ENCODE measurements at places on chromosomes 4 and X.

DNA sequence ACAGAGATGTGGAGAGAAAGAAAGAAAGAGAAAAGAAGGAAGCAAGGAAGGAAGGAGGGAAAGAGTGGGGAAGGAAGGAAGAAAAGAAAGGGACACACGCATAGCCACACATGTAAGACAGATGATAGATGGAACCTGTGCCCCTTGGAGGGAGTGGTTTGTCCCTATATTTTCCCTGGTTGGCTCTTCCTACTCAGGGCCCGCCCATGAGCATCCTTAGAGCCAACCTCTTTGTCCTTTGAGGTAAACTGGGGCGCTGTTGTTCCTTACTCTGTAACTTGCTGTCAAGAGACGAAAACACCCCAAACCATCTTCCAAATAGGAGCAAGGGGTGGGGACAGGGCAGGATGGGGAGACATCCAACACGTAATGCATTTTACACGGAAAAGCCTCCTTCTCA is 220.9 kb downstream of the MAML3 start:
- no peak for DNase-seq

DNA sequence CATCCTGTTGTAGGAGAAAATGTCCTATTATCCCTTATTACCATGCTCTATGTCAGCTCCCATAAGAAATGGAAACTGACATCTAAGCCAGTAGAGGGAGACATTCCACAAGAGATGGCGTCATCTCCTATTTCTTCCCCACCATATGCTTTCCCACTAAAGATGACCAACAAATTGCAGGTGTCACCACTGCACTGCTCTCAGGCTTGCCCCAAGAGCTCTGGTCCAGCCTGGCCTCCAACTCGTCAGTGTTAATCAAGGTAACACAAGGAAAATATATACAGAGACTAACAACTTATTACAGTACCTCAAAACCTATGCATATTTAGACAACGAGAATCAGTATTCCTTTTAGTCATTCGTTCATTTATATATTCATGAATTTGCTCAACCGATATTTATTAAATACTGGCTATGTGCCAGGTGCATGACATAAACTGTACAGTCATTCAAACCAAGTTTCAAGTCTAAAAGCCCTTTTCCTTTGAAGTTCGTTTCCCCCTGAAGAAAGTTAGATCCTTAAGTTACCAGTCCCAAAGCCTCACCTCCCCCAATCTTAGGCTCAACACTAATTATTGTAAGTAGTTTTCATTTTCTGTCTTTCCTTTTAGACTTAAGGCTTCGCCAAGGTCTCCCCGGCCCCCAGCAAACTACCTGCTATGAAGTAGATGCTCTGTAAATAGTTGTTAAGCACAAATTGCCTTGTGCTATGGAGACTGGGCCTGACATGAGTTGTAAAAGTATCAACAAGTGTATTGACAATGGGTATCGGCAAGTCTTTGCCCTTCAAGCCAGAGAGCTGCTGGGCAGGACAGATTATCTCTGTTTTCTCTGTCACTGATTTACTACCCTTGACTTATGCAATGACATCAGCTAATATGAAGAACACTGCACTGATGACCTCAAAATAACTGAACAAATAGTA is 3.1 kb upstream of the FGB start:
- DNase-seq, result no peak

DNA sequence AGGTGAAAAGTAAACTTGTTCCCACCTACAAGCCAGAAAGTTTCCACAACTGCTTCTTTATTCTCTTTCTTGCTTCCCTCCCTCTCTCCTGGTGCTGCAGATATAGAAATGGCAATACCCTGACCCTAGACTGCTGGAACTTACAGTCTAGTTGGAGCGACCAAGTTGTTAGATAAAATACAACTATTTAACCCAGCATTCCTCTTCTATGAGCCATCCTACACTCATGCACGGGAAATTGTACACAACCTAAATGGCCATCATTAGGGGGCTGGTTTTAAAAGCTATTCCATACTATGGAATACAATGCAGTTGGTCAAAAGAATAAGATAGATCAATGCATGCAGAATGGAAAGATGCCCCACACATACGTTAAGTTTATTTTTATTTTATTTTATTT is 41.1 kb downstream of the PJA1 start:
- no peak for DNase-seq

DNA sequence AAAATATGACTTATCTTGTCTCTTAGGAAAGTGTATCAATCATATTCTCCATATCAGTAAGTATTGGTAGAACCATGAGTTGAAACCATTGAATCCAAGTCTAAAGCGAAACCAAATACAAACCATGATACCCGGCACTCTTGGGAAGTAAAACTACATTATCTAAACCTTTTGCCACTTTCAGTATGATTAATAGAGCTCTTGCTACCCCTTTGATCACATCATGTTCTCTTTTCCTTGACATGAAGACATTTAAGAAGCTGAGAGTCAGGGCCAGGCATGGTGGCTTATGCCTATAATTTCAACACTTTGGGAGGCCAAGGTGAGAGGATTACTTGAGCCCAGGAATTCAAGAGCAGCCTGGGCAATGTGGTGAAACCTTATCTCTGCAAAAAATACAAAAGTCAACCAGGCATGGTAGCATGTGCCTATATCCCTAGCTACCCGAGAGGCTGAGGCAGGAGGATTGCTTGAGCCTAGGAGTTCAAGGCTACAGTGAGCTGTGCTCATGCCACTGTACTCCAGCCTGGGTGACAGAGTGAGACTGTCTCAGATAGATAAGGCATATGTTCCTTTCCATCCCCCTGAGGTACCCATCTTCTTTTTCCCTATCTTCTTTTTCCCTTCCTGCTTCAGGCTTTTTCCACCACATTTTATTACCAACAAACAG is 45.4 kb downstream of the CEP135 start:
- no peak for DNase-seq

GRCh38 chr4:119284876-119285780 is 36.8 kb downstream of the FABP2 start:
- DNase-seq, result no peak

Measured in activated CD4-positive, CD25-positive, alpha-beta regulatory T cell (primary cell).